ENCODE measurements at places on chromosomes 2 and 18.

DNA sequence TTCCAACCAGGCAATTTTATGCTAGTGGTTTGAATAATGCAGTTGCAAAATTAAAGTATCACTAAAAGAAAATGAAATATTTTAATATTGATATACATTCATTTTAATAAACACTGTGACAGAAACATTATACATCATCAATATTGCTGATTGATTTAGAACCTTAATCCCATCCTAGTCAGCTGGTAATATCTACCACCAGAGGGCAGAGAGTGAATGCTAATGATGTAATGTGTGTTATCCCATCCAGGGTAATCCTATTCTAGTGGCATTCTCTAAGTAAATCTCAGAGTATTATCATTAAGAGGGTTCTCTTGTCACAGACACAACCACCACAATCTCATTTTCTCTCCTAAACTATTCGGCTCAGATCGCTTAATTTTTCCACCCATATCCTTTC lies 477.4 kb downstream of the CPS1 start:
- DNase-seq: no peak

GRCh38 chr2:168439536-168439935 lies 16.5 kb upstream of the CERS6 start:
- no peak for DNase-seq

DNA sequence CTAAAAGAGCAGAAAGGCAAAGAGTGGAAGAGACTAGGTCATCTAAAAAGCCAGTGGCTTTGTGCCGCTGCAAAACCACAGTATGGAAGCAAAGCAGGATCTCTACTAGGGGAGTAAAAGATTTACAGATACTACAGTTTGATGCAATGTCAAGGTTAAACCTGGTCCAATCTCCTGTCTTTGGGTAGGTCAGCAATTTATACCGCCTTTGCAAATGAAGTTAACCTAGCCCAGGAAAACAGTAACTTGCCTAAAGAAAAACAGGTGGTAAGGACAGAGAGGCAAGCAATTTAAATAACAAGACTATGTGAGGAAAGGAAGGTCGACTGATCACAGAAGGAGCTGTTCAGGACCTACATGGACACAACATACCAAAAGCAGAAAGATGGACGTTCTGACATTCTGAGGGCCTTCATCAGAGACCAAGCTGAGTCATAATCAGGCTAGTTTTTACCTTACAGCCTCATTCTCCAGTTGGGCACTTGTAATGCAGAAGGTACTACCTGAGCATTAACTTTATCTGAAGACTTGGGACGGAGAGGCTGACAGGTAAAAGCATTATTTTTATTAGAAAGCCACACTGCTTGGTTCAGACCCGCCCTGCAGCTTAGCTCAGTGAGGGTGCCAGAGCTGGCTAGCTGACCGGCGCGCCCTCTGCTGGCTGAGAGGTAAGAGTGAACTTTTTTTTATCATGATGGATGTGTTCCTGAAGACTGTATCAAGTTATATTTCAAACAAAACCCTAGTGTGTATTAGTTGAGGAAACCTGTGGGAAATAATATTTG lies 15.9 kb downstream of the CDKL4 start:
- no peak for DNase-seq

GRCh38 chr2:188787658-188788240 lies 186.4 kb upstream of the COL3A1 start:
- no peak for DNase-seq

- DNase-seq: no peak
Measured at GRCh38 chr2:99420751-99421299, 69.0 kb downstream of the REV1 start.

- no peak for DNase-seq
Measured at GRCh38 chr2:168289880-168290279, 42.5 kb upstream of the STK39 start.

GRCh38 chr18:32730620-32731091 lies 42.2 kb downstream of the KLHL14 start:
- no peak for DNase-seq

- DNase-seq: no peak
Measured at GRCh38 chr2:186734957-186735734, 41.3 kb downstream of the FAM171B start.

GRCh38 chr2:219125225-219125885 lies 35.3 kb downstream of the NHEJ1 start:
- no peak for DNase-seq

- no peak for DNase-seq
Measured at GRCh38 chr18:10247742-10248082, 206.7 kb upstream of the APCDD1 start.

DNA sequence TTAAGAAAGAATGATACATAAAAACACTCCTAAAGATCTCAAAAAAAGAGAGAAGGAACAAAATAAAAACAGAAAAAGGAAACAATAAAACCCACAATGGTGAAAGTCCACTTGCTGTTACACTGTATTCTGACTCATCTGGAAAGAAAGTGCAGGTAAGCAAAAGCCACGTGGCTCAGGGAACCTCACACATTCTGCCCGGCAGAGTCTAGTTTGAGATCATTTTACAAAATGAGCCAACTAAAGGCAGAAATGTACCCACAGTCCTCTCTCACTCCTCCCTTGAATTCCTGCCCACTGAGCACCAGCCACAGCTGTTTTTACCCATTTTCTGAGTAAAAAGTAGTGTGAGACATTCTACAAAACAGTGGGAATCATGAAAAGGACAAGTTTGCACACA lies 10.0 kb downstream of the KCNH7 start:
- DNase-seq: no peak

GRCh38 chr2:19762142-19762541 lies 139.6 kb downstream of the TTC32 start:
- DNase-seq: no peak

DNA sequence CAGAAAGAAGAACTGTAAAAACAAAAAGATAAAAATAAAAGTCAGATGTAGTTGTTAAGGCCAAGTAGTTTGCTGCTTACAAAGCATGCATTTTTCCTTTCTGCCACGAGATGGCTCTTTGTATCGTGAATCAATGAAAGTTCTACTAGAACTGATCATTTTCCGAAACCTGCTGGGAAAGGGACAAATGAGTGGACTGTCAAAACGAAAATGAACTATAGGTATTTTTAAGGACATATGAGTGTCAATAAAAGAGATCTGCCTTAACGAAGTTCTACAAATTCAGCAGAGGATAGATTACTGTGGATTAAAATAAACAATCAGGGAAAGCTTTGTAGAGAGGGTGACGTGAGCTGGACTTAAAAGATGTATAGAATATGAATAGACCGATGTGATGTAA lies 15.0 kb upstream of the ELOA2 start:
- DNase-seq: peak; percentile 17

- DNase-seq: no peak
Measured at GRCh38 chr18:8116341-8117005, 492.8 kb upstream of the RAB12 start.

GRCh38 chr2:234955971-234956509 lies 4.2 kb downstream of the SH3BP4 start:
- no peak for DNase-seq

- DNase-seq: no peak
Measured at GRCh38 chr2:54952425-54952824, 97.8 kb downstream of the RTN4 start.

DNA sequence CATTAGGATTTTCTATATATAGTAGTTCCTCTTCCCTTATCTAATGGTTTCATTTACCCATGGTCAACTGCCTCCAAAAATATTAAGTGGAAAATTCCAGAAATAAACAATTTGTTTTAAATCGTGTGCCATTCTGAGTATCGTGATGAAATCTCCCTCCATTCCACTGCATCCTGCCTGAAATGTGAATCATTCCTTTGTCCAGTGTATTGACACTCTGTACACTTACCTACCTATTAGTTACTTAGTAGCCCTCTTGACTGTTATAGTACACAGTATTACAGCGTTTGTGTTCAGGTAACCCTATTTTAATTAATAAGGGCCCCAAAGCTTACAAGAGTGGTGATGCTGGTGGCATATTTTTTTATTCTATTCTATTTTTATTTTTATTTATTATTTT lies 26.2 kb downstream of the TAF4B start:
- DNase-seq: no peak

DNA sequence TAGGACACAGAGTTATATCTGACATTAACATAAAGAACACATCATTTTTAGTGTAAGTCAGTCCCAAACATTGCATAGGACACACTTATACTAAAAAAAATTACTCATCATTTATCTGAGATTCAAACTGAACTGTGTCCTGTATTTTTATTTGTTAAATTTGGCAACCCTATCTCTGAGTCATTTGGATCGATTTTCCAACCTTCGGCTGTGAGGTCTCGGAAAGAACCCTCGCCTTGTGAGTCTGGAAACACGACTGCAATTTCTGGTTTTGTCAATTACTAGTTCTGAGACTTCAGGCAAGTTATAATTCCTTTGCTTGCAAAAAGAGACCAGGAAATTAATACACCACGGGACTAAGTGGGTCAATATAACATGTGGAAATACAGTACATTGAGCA lies 14.0 kb downstream of the ATP8B1 start:
- no peak for DNase-seq

DNA sequence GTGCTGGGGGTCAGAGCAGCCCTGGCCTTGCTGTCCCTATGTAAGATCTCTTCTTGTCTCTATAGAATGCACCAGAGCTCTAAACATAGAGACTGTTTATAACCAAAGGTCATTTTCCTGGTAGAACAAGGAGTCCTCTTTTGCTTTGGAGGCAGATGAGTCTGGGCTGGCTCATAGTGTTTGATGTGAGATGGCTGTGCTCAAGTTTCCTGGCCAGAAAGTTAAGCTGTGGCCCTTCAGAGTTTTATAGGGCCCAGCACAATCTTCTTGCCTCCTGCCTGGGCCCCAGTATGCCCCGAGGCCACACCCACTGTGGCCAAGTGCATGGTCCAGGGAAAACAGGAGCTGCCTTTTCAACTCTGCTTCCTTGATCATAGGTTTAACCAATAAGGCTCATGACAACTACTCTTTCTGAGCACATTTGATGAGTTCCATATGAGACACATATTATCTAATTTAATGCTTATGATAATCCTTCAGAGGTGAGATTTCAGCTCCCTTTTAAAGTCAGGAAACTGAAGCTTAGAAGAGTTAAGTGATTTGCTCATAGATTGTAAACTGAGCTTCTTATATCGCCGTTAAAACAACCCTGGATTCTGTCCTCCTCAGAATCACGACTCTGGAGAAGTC lies 66.3 kb downstream of the MYCN start:
- DNase-seq: no peak

- DNase-seq: no peak
Measured at GRCh38 chr2:237304763-237305514, 109.0 kb downstream of the COL6A3 start.

DNA sequence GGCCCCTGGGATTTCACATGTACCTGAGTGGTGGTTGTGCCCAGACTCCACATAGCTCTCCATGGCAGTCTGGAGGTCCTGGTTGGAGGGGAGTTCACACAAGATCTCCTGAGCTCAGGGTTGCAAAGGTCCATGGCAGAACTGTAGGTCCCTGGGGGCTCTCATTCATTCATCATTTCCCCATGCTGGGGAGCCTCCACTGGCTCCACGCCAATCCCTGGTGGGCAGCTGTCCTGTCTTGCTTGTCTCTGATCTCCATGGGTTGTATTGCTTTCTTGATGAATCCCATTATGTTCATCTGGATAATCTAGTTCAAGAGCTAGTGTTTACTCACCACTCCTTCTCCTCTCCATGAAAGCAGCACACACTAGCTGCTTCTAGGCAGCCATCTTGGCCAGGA lies 42.4 kb downstream of the ZSWIM2 start:
- DNase-seq: no peak

DNA sequence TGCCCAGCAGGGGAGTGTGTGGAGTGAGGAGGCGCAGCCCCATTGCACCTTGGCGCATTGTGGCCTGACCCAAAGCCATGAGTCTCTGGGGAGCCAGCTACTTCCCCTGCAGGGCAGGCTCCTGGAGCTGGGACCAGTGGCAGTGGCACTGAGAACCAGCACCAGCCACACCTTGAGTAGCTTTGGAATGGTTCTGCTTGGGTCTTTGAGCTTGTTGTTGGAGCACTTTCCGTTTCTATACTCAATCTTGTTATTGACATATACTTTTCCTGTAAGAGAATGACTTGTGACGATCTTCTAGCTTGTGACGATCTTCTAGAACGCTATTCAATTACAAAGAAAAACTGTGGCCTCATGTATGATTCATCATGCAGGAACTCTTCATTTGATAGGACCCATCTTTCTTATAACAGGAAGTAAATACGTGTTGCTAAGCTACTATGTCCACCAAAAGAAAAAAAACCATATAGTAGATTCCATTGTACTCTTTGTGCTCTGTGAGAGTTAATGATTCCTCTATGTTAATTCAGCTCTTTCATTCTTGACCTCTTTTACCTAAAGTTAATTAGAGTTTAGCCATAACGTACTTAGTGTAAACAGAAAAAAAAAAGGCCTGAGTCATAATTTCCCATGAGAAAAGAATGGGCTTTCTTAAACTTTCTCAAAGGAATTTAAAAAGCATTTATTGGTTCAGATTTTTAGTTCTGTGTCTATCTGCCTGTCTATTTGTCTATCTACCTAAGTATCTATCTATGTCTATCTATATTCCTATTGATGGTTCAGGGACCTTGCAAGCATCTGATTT lies 113.1 kb downstream of the GATA6 start:
- DNase-seq: peak; percentile 21

DNA sequence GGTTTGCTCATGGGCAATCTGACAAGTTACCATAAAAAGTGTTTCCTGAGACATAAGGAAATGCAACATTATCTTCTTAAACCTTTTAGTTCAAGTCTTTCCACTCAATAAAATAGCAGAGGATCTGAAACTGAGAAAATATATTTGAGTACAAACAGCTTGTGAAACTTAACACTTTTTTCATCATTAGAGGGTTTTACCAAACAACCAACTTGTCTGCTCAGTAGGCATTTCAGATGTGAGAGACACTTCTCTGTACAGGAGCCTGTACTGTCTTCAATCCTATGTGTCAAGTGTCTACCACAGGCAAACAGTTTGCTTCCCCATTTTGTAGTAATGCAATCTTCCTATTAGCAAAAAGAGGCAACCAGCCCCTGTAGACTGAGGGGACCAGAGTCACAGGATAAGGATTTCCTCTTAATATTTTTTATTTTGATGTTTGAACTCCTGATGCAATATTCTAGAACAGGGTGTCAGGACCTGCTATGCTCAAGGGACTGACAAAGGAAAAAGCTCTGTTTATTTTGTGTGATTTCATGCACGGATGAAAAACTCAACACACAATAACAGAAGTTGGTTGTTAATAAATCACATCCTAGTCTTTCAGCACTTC lies 159.1 kb upstream of the LHCGR start:
- no peak for DNase-seq

Measured in AG04449 (cell line).